ENCODE measurements at places on chromosomes 1 and 21.

DNA sequence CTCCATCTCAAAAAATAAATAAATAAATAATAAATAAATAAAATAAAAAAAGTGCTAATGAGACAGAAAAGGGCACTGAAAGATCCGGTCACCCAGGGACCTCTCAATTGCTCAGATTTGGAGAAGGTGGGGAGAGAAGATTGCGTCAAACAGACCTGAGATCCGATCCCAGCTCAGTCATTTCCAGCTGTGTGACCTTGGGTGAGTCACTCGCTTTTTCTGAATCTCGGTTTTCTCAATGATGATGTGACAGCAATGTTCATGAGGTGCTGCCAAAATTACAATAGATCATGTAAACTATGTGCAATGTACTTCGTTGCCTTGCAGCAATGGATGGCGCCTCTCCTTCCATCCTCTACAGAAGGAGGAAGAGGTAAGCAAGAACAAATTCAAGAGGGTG, 11.1 kb upstream of the MEF2D start:
- no peak for DNase-seq

- no peak for DNase-seq
These were observed 1.3 kb downstream of the ARL8A start for GRCh38 chr1:202143011-202143767.

- no peak for DNase-seq
These were observed 812 bp downstream of the TTC4 start for GRCh38 chr1:54716299-54717047.

DNA sequence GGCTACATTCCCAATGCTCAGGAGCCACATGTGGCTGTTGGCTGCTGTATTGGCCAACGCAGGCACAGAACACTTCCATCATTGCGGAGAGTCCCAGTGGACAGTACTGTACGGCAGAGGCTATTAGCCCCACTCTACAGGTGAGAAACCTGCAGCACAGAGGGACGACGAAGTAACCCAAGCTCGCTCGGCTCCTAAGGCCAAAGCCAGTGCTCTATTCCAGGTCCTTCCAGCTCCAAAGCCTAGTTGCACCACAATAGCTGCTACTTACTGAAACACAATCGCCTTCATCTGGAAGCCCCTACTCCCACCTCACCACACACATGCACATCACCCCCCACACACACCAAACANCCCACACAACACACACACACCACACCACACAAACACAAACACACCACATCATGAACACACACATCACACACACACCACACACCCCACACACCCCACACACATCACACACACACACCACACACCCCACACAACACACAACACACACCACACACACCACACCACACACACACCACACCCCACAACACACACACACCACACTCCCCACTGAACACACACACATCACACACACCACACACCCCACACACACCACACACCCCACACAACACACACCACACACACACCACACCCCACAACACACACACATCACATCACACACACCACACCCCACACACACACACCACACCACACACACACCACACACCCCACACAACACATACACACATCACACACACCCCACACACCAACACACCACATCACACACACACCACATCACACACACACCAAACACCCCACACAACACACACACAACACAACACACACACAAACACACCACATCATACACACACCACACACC, 3.2 kb downstream of the LYPD8 start:
- no peak for DNase-seq

- no peak for DNase-seq
These were observed 926 bp upstream of the DFFA start for GRCh38 chr1:10473145-10473765.

- DNase-seq, result no peak
These were observed 4.1 kb downstream of the APOA2 start for GRCh38 chr1:161219078-161219892.

DNA sequence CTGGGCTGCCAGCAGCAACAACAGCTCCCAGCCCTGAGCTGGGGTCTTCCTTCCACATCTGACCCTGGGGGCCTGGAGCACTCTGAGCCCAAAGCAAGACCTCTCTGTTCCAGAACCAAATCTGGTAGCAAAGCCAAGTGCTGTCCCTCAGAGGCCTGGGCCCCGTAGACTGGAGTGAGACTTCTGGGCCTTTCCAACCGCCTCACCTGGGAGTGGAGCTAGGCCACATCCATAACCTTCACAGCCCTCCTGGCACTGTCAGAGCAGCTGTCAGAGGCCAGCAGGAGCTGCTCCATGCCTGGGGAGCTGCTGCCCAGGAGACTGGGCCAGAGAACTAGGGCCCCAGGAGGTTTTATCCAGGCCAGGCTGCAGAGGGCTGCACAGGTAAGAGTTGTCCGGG, 15.4 kb upstream of the SLC5A9 start:
- no peak for DNase-seq

- DNase-seq, result no peak
These were observed 15.4 kb downstream of the FLVCR1 start for GRCh38 chr1:212873518-212873917.

DNA sequence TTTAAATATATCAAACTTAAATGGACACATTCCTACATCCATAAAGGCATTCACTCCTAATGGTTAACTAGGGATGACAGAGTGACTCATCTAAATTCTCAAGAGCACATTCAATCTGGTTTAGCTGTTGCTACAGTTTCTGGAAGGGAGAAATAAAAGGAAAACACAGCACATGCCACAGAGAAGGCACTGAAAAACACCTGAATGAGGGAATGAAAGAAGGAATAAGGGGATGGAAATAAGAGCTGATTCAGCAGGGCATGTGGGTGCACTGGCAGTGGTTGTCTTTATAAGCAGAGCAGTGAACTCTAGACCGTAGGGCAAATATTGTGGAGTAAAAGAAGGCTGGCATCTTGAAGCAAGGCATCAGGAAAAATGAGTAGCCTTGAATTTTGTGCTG, 79.3 kb downstream of the LHX4 start:
- no peak for DNase-seq

DNA sequence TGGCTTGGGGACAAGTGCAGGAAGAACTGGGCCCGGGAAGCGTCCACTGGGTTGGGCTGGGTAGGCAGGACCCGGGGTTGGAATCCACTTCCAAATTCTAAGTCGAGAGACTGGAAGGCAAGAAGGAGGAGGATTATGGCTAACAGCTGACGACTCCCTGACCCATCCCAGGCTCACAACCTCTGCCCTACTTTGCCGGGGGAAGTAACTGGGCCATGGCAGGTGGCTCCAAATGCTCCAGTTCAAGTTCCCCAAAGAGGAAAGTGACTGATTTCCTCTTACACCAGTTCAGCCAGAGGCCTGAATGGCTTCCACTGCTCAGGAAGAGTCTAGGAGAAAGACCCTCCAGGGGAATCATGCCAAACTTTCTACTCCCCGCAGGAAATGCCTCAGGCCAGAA, 11.4 kb downstream of the EMC1 start:
- DNase-seq, result no peak

DNA sequence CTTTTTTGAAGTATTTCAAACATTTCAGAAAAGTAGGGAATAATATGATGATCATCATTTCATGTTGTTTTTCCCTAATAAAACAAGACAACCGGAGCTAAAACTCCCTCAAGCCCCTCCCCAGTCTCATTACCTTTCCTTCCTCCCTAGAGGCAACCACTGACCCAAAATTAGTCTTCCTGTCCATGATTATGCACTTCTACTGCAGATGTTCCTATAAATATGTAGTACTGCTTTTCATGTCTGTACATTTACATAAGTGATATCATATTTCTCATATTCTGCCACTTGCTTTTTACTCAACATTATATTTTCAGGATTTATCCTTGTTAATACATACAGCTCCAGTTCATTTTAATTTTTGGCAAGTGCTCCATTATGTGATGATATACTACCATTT, 58.7 kb upstream of the GOLT1A start:
- DNase-seq, result no peak

GRCh38 chr1:67684526-67685066, 405 bp upstream of the GADD45A start:
- no peak for DNase-seq

DNA sequence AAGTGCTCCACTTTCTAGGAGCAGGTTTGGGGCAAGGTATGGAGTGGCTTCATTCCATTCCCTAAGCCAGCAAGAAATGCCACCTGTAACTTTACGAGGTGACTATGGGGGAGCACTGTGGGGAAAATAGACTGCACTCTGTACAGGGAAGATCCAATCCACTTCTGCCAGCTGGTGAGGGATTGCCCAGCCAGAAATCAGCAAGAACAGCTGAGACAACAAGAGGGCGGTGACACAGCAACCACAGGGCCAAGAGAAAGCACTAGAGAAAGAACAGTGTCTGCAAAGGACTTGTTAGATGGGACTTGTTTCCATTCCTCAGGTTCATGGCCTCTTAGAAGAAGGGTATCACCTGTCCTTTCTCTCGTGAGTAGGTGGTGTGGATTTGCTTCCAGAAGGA, 19.6 kb downstream of the CAPN8 start:
- DNase-seq, result no peak

- DNase-seq, result no peak
These were observed 28.2 kb downstream of the CTNNBIP1 start for GRCh38 chr1:9881838-9882249.

DNA sequence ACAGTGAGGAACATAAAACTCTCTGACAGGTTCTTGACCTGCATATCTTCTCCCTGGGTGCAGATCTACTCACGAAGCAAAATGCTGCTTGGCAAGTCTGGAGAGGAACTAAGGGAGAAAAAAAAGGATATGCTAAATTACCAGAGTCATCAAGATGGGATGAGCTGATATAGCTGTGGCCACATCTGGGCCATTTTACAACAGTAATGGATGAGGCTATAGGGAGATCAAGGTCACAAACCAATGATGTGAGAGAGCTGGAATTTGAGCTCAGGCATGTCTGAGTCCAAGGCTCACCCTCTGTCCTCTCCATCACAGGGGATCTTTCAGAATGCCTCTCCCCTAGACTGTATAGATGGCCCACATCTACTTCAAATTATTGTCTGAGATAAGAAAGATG, 26.2 kb downstream of the ZMYND12 start:
- no peak for DNase-seq

- DNase-seq, result no peak
These were observed 202.0 kb downstream of the LRRC40 start for GRCh38 chr1:70003211-70003908.

GRCh38 chr1:151156515-151156819, at the start of gene TNFAIP8L2:
Gene TNFAIP8L2 (plus strand): TSS chr1:151156649. CDS start chr1:151158698, 2,049 bp downstream.
- DNase-seq, result peak; percentile 76

DNA sequence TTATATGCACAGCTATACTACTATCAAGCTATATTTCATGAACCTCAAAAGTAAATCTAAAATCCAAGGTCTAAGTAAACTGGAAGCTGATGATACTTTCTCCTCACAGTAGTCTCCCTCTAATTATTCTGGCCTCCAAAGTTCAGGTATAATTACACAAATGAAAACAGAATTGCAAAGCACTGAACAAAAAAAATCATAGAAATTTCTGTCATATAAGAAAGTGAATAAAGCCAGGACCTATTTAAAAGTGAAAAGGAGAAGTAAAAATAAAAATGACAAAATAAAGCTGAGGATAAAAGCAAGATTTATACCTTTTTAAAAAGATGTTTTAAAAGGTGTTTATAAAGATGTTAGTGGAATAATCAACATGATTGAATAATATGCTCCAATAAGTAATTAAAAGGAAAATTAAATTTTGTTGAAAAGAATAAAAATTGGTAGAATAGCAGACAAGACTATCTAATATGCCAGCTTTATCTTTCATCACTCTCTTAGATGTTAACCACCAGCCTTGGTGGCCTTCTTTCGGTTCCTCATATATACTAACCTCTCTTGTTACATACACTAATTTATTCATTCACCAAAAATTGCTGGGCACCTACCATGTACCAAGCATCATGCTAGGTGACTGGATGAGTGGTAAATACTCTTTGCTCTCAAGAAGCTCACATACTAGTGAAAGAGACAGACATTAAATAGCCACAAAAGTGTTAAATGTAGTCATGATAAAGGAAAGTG, 25.1 kb downstream of the SHCBP1L start:
- no peak for DNase-seq

- no peak for DNase-seq
These were observed 110.5 kb downstream of the NGF start for GRCh38 chr1:115227346-115228082.
